ENCODE measurements at places on chromosomes 5 and 9.

GRCh38 chr5:162289489-162289888 lies 221.9 kb downstream of the GABRG2 start:
- no peak for DNase-seq

DNA sequence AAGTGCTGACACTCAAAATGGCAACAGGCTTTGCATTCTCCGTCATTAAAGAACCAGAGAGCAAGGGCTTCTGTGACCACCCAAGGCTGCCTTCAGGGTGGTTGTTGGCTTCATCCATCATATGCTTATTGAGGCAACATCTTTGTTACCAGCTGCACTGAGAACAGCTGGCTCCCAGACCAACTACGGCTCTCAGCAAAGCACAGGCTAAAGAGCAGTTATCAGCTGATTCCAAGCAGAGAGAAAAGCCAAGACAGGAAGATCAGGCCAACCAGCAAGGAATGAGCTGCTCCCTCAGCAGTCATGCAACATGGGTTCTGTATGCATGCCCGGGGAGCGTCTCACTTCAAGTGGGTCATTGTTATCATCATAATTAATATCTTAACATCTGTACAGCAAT lies 358.9 kb downstream of the ACTL7B start:
- no peak for DNase-seq

- DNase-seq = no peak
Measured at GRCh38 chr5:173598686-173599085, 17.8 kb downstream of the BOD1 start.

DNA sequence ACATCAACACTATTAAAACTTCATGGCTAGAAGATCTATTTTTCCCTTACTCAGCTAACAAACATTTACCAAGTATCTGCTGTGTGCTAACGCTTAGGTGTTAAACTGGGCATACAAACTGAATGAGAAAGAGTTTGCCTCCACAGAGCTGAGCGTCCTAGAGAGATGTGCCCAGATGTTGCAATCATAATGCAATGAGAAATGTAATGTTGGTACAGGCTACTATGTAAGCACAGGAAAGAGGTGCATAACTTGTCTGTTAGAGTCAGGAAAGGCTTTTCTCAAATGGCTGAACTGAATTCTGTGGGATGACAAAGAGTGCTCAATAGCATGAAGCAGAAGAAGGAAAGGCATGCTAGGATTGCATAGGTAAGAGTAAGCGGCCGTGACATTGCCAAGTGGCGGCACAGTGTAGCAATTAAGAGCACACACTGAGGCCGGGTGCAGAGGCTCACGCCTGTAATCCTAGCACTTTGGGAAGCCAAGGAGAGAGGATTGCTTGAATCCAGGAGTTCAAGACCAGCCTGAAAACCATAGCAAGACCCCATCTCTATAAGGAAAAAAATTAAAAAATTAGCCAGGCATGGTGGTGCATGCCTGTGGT lies 137.8 kb downstream of the MEF2C start:
- DNase-seq = no peak

- DNase-seq = no peak
Measured at GRCh38 chr5:127441799-127442484, 75.5 kb upstream of the PRRC1 start.

- no peak for DNase-seq
Measured at GRCh38 chr5:67311701-67312100, 115.1 kb upstream of the CD180 start.

All from stimulated activated CD8-positive, alpha-beta memory T cell treated with anti-CD3 and anti-CD28 coated beads, Interleukin-12 subunit alpha, Interleukin-12 subunit beta, amount 100 ng/mL, for 1 hour (primary cell).